ENCODE measurements at places on chromosomes 3 and 15.

DNA sequence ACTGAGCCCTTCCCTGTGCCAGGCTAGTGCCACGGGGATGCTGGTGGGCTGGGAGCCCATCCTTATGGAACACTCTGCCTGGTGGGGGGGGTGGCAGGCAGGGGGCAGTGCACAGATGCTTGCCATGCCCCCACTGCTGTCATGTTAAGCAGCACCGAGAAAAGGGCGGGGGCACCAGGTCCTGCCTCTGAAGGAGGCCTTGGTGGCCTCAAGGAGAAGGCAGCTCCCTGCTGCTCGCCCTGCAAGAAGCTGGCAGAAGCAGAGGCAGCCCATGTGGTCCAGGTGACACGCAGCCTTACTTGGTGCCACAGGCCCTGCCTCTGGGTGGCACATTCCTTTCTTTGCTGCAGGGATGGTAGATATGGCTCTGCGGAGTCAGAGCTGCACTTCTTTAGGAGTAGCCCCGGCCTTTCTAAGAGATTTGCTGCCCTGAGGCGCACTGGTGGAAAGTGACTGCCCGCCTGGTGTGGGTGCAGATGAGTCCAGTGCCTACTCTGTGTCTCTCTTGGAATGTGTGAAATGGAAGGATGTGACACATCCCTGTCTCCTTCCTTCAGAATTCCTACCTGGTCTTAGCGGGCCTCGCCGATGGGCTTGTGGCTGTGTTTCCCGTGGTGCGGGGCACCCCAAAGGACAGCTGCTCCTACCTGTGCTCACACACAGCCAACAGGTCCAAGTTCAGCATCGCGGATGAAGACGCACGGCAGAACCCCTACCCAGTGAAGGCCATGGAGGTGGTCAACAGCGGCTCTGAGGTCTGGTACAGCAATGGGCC is 145.8 kb downstream of the LRRK1 start:
- no peak for DNase-seq

- no peak for DNase-seq
Measured at GRCh38 chr3:158909870-158910269, 108.0 kb downstream of the MFSD1 start.

DNA sequence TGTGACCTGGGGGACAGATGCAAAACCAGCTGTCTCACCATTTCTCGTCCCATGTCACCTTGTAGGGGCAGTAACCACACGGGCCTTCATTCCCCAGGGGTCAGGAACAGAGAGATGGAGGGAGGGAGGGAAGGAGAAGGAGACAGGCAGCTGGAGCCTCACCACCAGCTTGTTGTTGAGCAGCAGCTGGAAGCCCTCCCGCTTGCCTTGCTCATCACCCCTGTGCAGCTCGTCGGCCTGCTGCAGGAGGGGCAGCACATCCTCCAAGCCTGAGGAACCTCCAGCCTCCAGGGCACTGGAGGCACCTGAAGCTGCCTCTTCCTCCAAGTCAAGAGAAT is 10.3 kb downstream of the RMDN3 start:
- DNase-seq = no peak

DNA sequence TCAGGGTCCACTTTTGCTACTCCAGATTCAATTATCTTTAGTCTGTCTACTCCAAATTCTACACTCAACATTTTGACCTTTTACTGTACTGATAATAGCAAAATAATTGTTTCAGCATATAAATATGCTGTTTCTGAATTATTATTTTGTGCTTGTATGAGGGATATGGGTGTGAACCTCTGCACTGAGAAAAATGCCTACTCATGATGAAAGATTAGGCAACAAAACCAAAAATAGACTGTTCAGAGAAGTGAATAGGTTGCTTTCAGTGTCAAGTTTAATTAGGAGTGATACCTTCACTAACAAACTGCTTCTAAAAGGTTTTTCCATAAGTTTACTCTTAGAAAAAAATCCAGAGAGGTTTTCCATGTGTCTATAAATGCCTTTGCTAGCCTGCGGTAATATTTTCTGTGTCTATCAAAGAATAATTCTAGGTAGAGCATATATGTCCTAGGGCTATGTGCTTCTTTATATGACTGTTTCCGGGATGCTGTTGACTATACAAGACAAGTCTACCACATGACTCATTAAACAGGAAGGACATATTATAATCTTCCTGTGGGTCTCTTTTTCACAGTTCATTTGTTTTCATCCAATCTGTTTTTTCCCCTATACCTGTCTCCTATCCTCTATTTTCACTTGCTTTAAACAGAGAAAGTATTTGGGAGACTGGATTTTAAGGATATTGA is 218.5 kb upstream of the TTC14 start:
- no peak for DNase-seq

DNA sequence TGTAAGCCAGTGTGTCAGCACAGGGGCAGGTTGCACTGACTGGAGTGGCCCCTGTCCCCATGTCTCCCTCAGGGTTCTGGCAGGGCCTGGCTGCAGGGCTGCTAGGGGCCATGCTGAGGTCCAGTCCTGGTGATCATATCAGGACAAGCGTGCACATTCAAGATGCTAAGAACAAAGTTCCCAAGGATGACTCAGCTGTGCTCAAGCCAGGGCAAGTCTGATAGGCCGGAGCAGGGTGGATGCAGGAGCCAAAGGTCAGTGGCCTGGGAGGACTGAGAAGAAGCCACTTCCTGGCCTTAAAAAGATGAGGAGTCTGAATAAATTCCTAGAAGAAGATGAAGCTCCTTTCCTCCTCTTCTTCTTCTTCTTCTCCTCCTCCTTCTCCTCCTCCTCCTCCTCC is 353.2 kb downstream of the AGBL1 start:
- DNase-seq = no peak

DNA sequence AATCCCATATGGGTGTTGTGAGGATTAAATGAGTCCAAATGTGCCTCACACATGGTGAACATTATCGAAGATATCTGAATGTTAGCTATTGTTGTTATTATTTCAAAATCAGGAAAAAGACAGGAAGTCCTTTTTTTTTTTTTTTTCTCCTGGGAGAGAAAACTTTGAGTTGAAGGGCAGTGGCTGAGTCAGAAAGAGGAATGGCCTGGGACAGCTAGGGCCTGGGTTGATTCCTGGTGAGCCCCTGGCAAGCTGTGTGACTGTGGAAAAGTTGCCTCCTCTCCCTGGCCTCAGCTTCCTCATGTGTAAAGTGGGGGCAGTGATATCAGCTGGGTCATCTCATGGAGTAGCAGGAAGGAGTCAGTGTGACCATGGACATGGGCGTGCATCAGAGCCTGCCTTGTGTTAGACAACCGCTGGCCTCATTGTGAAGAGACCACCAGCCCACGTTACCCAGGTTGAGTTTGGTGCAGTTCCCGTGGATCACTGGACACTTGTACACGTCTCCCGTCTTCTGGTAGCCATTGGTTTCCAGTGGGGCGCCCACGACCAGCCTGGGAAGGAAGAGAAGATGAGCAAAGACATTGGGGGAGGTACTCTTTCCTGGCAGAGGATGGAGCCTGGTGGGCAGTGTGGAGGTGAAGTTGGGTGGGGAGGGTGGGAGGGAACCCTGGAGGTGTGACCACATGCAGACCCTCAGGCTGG is 63.1 kb downstream of the ITGA11 start:
- no peak for DNase-seq

DNA sequence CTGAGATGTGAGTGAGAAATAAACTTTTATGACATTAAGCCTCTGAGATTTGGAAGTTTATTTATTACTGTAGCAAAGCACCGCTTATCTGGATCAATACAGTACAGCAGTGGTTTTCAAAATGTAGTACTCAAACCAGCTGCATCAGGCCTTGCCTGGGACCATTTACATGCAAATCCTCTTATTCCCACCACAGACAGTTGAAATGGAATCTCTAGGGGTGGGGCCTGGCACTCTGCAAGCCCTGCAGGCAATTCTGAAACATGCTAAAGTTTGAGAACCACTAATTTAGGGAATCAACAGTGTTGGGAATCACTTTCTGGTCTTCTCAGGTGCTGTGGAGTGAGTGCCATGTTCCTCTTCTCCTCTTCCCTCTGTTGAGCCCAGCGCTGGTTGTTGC is 77.8 kb upstream of the TAMM41 start:
- no peak for DNase-seq

- DNase-seq = no peak
Measured at GRCh38 chr3:89145995-89146394, 38.6 kb downstream of the EPHA3 start.

- DNase-seq = no peak
Measured at GRCh38 chr15:100558771-100559254, 30.1 kb upstream of the CERS3 start.

GRCh38 chr15:71931261-71931660 is 120.9 kb downstream of the NR2E3 start:
- no peak for DNase-seq

DNA sequence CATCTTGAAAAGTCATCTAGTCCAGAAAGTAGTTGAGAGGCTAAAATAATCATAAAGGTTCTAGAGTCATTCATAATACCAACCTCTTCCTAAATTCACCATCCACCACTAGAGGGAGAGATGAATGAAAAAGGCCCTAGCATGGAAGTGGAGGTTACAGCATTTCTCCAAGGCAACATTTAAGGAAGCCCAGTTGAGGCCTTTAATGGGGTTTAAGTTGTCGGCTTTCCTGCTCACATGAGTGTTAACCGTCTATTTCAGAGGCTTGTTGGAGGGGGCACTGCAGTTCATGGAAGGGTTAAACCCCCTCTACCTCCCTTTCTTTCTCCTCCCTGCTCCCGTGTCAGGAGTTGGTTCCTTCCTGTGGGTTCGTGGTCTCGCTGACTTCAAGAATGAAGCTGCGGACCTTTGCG is 3.8 kb upstream of the SLCO3A1 start:
- no peak for DNase-seq

GRCh38 chr3:194554473-194555123 is 67.8 kb upstream of the ATP13A3 start:
- DNase-seq = no peak

DNA sequence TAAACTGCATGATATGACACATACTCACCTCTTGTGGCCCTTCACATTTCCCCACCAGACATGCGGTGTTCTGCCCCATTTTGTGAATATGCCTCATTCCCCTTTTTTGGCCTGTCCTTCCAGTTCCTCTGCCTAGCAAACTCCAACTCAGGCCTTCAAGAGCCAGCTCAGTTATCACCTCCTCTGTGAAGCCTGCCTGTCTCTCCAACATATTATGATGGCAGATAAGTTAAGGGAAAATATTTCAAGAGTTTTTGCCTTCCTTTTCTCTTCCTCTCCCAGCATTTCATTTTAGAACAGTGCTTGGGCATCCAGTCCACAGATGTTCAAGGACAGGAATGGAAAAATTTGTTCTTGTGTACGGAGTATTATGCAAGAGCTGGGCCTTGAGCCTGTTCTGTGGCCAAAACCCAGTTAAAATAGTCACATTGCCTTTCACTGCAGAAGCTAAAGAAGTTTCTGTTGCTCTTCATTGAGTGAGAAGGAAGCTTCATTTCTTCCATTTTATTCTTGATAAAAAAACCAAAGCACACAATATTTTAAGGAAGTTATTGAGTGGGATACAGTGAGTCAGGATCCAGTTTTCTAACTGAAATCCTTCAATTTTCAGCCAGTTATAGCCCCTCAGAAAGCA is 192.0 kb downstream of the GHSR start:
- no peak for DNase-seq

DNA sequence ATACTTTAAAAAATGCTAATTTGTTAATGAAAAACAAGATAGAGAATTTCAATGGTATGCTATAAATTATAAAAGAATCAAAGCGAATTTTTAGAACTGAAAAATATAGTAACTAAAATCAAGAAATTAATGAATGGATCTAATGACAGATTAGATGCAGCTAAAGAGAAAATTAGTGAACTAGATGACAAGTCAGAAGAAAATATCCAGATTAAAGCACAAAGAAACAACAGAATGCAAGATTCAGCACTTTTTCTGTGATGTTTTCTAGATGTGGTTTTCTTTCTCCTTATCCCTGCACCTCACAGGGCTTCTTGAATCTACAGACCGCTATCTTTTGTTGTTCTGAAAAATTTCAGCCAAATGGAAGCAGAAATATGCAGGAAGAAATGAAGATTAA is 54.4 kb downstream of the INO80 start:
- no peak for DNase-seq

- no peak for DNase-seq
Measured at GRCh38 chr15:38085931-38086568, 151.6 kb downstream of the TMCO5A start.

- DNase-seq = no peak
Measured at GRCh38 chr3:170772175-170772574, 97.8 kb downstream of the RPL22L1 start.

GRCh38 chr3:23640471-23641146 is 165.1 kb upstream of the UBE2E1 start:
- no peak for DNase-seq

GRCh38 chr3:129180461-129180860 is 3.2 kb downstream of the CNBP start:
- no peak for DNase-seq

DNA sequence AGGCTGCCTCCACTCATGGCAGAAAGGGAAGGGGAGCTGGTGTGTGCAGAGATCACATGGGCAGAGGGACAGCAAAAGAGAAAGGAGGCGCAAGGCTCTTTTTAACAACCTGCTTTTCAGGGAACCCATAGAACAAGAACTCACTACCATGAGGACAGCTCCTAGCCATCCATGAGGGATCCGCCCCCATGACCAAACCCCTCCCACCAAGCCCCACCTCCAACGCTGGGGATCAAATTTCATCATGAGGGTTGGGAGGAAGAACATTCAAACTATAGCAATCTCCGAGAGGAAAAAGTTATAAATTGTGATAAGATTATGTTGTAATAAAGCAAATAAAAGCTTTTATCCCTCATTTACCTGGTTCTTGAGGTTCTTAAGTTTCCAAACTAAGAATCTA is 84.7 kb upstream of the LMCD1 start:
- DNase-seq = no peak

DNA sequence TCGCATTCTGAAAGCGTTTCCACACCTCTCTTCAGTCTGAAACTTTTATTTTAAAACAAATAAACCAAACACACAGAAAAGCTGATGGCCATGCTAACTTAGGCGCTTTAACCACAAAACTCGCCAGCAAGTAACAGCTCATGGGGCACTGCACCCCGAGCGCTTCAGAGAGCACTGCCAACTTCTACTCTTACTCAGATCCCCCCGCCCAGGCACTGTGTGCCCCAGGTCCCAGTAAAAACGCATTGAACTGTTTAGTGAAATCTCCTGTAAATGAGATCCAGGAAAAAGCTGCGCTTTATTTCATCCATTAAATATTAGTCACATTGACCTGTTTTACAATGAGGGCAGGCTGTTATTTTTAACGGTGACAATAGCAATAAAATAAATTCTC is 99.7 kb downstream of the LRIG1 start:
- no peak for DNase-seq

- no peak for DNase-seq
Measured at GRCh38 chr15:100429116-100429728, 87.4 kb upstream of the ADAMTS17 start.

- DNase-seq = no peak
Measured at GRCh38 chr15:93066834-93067648, 22.0 kb downstream of the RGMA start.

DNA sequence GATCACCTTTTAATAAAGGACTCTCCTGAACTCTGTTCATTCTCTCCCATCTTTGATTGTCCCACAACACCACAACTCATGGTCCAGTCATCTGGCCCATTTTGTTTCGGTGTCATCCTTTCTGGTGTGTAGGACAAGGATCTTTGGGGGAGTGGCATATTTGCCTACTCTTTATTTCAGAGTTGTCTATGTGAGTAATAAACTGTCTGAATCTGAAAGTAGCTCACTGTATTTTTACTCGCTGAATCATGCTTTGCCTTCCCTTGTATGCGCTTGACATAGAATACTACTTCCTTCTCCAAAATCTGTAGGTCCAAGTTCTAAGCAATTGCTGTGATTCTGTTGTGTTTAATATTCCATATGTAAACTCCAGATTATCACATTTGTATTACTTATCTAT is 29.9 kb upstream of the NOX5 start:
- DNase-seq = no peak

- no peak for DNase-seq
Measured at GRCh38 chr15:43210807-43211206, 10.0 kb downstream of the EPB42 start.
